NCI-H187 treated with DMSO at 0.1 percent for 48 hours (cell line): ENCODE measurements at places on chromosomes 2 and 18.

GRCh38 chr2:216344950-216345300, 27.4 kb downstream of the MARCHF4 start:
- no peak for DNase-seq

DNA sequence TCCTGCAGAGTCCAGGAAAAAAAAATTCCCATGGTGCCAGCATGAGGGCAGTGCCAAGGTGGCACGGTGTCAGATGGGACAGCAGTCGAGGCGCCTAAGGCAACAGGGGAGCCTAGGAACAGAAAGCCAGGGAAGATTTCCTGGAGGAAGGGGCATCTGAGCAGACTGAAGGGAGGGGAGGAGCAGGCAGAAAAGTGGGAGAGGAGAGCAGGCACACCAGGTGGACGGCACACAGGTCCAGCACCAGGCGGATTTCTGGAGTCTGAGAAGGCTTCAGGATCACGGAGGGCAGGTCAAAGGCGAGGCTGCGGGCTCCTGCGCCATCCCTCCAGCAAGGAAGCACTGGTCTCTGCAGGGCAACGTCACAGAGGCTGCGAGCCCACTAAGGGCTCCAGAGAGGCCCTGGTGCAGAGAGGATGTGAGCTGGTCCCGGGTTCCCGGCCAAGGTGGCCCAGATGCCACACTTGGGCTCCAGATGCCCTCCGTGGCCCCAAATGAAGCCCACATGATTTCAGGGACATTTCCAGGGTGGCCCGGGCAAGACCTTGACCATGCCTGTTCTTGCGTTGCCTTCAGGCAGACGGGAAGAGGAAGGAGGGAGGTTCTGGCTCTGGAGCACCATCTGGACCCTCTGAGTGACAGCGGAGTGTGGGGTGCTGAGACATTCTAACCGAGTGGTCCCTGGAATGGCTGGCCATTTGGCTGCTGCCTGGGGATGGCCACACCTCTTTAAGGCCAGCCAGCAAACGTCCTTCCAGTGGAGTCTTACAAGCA, 4.1 kb downstream of the HS6ST1 start:
- no peak for DNase-seq

- DNase-seq, result no peak
Measured at GRCh38 chr2:130842770-130843169, 6.1 kb downstream of the ARHGEF4 start.

DNA sequence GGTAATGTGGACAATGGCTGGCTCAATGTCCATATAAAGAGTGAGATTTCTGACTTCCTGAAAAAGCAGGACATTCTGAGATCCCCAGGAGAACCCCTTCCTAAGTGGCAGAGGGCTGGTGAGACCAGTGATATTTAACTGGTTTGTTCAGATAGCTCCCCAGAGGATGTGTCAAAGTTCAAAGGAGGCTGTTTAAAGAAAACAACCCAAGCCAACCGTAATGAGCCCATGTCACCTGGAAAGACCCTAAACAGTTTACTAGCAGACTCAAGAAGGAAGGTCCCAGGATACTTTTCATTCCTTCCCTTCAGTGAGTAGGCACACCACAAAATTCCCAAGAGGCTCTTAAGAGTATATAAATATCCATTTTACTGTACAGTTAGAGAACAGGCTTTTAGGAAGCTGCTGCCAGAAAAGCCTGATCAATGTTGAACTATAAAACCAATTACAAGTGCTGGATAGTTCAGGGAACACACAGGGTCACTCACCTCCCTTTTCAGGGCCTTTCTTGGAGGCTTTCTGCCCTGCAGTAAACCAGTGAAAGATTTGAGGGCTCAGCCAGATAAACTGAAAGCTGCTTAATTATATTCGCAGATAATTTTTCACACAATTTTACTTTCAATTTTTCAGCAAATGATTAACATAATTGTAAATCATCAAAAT, 293.5 kb downstream of the ASXL3 start:
- DNase-seq, result no peak

GRCh38 chr2:29502460-29502911, 387.3 kb downstream of the CLIP4 start:
- no peak for DNase-seq

DNA sequence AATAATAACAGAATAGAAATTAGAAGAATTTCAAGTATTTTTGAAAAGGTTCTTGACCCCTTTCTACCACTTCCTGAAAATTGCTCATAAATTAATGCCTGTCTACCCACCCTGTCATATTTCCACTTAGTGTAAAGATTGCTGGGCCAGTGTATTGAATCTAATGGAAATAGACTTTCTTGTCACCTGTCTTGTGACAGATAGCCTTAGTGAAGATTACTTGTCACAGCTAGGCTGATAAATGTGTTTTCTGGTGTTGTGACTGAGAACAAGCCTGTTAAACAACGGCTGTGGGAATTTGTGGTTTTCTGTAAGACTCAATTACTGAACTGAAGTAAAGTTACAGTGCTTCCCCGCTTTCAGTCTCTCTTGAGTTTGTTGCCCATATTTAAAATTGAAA, 37.0 kb downstream of the PIK3C3 start:
- DNase-seq, result no peak

- no peak for DNase-seq
Measured at GRCh38 chr2:195610717-195611116, 46.3 kb upstream of the SLC39A10 start.

DNA sequence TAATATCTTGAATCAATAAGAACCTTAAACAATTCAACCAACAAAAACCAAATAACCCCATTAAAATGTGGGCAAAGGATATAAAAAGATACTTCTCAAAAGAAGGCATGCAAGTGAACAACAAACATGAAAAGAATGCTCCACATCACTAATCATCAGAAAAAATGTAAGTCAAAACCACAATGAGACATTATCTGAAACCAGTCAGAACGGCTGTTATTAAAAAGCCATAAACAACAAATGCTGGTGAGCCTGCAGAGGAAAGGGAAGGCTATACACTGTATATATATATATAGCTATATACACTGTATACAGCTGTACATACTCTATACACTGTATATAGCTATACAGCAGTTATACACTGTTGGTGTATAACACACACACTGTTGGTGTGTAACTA, 47.8 kb upstream of the GALNT13 start:
- no peak for DNase-seq

DNA sequence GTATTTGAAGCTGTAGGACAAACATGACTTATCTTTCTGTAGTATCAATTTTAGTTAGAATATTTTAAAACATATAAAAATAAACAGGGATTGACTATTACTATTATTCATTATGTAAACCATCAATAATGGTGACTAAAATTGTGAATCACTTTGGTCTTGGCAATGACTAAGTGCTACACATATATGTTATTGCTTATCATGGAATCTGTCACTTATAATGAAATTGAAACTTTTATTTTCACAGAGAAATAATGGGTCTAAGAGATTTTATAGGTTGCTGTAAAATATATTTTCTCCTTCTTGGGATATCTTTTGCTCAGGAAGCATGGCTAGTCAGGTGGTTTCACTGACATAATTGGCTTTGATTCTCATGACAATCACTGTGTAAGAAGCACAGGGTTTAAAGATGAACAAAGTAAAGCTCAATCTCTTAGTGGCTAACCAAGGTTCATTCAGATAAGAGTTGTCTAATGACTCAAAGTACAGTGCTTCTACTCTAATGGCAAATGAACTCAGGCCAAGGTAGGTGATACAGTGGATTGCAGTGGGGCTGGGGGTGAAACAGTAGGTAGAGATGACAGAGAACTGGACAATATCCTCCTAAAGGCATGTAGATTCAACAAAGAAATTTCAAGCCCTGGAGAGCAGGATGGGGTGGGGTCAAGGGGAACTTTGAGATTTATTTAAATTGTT, 98.6 kb upstream of the FANCL start:
- DNase-seq, result no peak

DNA sequence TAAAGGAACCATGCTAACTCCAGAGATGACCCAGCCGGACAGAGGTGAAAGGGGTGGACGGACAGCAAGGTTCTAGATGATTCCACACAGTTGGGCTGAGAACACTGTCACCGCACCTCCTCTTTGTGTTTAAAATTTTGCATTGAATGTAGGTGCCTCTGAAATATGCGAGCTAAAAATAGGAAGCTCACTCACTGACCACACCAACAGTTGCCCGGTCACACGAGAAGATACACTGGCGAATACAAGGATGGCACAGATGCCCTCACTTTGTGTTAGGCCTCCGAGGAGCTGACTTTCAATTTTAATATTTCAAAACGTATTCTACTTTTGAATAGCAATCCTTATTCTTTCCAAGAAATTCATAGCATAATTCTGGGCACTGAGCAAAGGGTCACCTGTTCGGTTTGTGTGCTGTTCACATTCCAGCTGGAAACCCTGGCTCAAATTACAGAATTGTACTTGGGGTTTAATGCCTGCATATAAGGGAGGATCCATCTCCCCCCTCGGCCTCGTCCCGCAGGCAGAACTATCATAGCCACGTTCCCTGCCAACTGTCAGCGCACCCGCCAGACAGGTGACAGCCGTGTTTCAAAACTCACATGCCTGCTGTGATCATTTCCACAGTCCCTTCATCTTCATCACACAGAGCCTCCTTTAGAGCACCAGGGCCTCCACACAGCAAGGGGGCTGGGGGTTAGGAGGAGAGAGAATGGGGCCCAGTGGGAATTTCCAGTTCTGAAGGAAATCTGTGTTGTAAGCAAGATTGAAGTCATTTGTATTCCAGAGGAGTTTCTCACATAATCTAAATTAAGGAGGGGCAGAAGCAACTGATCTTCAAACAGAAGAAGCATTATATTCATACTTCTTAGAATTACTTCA, 48.2 kb downstream of the ADI1 start:
- no peak for DNase-seq

GRCh38 chr18:52339891-52340371, at the start of gene DCC:
Gene DCC (plus strand): TSS chr18:52340197. CDS start chr18:52340788, 591 bp downstream.
- no peak for DNase-seq
